Activated CD4-positive, alpha-beta T cell treated with anti-CD3 and anti-CD28 coated beads, Interleukin-2, Interleukin-6, amounts not matched to agents 100 ng/mL and 50 ng/mL, durations not matched to agents 16 hours and 8 hours (primary cell): ENCODE measurements at places on chromosomes 2 and 18.

- no peak for DNase-seq
These were observed 106.2 kb downstream of the SPOPL start for GRCh38 chr2:138607746-138608145.

DNA sequence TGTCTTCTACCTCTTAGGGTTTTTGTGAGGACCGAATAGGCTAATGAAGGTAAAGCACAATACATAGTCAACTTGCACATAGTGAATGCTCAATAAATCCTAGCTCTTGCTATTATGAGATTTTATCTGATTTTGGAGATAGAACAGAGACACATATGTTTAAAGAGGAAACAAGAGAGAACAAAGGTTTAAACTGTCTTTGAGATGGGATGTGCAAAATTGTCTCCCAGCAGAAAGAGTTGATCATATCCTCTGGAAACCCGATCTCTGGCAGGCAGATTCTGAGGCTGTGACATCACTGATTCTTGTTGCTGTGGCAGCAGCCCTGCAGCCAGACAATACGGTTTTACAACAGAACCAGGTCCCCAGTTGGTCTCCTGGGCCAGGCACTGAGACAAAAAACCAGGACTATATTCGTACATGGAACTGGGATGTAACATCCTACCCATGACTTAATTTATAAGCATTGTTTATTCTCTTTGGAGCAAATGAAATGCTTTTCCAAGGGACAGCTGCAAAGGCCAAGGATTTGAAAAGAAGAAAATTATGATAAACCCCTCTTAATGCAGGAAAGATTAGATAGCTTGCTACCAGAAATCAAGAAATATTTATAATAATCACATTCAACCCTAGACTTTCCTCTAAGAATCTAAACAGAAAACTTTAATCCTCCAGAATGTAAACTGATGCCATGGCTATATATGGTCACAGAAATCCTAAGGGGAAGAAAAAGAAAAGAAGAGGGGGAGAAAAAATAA lies 80.2 kb downstream of the SLC8A1 start:
- no peak for DNase-seq

DNA sequence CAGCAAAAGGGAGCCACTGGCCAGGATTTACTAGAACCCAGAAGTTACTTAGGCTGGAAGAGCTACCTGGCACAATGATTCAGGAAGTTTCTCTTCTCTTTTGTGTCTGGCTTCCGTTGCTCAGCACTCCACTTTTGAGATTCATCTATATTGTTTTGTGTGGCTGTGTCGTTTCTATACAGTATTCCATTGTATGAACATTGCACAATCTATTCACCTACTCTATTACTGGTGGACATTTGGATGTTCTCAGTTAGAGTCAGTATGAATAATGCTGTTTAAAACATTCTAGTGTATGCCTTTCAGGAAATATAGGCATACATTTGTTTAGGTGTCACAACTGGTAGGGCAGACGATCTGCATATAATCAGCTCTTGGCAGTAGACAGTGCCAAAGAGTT lies 36.3 kb upstream of the EPHA4 start:
- DNase-seq = no peak

DNA sequence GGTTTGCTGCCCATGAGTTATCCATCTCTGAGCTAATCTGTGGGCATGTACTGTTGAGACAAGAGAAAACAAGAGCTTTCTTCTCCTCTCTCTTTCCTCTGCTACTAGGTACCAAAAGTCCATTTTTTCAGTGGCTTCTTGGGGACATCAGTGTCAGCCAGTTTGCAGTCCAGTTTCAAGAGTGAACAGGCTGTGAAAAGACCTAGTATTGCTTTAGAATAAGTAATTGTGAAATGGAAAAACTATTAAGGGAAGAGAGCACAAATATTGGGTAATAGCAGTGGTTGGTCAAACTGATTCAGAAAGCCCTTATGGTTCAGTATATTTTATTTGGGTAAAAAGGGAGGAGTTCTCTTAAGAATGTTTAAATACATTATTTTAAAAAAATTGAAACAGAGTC lies 33.0 kb upstream of the MEP1B start:
- DNase-seq = no peak

- DNase-seq = no peak
These were observed 4.9 kb upstream of the AGFG1 start for GRCh38 chr2:227466887-227467600.

DNA sequence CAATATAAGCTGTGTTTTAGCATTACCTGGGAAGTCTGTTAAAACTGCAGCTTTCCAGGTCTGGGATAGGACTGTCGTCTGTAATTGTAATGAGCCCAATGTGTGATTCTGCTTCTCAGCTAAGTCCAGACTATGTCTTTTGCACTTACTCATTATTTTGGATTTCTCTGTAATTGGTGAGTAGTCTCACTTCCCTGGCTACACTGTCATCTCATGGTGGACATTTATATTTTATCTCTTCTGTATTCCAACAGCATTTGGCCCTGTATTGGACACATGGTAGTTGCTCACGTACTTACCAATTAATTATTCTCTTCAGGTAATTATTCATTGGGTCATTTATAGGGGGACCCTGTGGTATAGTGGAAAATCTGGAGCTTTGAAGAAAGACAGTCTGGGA lies 28.0 kb downstream of the LHCGR start:
- no peak for DNase-seq

GRCh38 chr18:4639628-4640310 lies 184.7 kb upstream of the DLGAP1 start:
- no peak for DNase-seq

GRCh38 chr2:29450596-29451222 lies 335.5 kb downstream of the CLIP4 start:
- DNase-seq = no peak

DNA sequence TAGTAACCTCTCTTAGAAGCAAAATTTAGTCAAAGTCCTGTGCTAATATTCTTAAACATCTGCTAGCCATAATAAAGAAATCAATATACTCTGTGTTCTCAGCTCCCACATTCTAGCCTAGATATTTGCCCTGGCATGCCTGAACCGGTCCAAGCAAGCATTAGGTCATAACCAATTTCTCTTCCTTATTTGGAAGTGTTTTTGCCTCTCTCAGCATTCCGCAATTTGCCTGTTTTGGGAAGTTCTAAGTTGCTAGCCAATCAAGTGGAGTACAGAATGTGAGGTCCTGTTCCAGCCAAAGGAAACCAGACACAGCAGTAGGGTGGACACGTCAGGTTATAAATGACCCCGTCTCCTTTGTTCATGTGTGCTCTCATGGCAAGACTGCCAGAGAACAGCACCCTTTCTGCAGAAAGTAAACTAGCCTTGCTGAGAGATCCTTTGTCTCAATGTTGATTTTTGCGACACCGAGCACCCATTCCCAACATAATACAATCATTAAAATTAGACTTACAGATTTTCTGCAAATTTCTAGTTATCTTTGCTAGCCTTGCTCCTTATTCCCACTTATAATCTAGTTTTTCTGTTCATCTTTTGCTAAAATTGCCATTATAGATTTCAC lies 13.0 kb upstream of the SULT1C4 start:
- DNase-seq = no peak

- DNase-seq = no peak
These were observed 201.9 kb upstream of the CCDC150 start for GRCh38 chr2:196437626-196438025.

- DNase-seq = no peak
These were observed 143.2 kb upstream of the KYNU start for GRCh38 chr2:142734231-142734630.

DNA sequence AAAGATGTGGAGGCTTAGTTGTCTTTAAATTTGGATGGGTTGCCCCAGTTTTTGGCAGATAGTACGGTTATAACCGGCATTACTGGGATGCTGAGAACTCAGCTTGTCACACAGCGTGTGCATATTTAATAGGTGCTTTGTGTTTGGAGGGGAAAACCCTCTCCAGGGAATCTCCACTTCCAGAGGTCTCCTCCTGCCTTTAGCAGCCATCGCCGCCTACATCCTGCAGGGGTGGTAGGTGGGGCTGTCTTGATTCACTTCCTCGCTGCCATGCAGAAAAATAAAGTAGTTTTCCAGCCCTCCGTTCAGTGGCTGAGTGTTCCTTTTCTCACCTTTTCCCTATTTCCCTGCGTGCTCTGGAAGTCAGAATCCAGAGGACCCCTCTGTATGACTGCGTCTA lies 76.4 kb downstream of the ITGB1BP1 start:
- DNase-seq = no peak

DNA sequence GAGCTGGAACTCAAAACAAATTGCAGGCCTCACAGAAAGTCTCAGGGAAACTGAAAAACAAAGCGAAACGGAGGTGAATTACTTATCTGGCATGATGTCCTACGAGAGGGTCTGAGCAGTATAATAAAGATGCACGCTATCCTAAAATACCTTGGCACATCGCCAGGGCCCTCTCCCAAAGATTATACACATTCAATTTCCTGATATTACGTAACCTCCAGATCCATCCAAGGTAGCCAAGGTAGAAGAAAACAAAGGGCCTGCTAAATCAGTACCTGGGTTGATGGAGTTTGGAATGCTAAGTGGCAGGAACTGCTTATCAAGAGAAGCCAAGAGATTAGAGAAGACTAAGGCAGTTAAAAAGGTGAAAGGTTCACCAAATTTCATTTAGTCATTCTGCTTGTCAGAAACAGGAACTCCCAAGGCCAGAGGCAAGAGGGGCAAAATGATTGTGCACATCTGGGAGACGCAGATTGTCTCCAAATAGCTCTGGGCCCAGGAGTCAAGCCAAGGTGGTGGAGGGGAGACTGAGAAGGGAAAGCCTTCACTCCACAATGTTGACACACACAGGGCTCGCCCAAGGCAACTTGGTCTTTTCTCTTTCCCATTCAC lies 236.8 kb upstream of the ATP5MC3 start:
- DNase-seq = no peak

DNA sequence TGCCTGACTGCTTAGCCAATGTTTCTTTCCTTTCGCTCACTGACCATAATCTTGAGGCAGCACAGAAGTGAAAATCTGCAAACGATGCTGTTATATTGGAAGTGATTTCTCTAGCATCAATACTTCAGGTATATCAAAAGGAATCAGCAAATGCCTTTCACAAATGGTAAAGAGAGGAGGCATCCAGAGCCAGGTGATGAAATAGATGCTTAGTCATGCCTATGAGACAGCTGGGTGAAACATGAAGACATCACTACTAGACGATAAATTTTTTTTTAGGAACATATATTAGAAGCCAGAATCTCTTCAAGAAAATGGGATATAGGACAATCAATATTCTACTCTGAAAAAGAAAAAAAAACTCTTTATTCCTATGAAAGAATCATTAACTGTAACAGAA lies 249.2 kb upstream of the SLC39A10 start:
- DNase-seq = no peak

DNA sequence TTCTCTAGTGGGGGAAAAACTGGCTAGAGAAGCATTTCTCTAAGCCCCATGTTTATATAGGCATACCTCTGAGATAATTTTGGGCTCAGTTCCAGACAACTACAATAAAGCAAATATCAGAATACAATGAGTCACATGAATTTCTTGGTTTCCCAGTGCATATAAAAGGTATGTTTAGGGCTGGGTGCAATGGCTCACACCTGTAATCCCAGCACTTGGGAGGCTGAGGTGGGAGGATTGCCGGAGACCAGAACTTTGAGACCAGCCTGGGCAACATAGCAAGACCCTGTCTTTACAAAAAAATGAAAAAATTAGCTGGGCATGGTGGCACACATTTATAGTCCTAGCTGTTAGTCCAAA lies 22.2 kb downstream of the TSN start:
- DNase-seq = no peak

- DNase-seq = no peak
These were observed 64.3 kb downstream of the DNER start for GRCh38 chr2:229650059-229650458.

DNA sequence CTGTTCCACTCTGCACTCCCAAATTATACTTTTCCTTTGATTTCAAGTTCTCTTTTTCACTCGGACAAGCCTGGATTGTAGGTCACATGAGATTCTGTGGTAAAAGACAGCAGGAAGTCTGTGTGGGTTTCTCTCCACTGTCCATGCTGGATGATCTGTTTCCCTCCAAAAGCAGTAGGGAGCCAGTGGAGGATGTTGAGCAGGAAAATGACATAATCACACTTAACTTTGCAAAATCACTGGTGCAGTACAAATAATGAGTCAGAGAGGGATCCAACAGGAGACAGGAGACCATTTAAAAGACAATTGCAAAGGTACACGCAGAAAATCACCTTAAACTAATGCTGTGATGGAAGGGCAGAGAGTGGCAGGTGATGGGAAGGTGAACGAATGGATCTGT lies 301.3 kb downstream of the ZNF407 start:
- no peak for DNase-seq

DNA sequence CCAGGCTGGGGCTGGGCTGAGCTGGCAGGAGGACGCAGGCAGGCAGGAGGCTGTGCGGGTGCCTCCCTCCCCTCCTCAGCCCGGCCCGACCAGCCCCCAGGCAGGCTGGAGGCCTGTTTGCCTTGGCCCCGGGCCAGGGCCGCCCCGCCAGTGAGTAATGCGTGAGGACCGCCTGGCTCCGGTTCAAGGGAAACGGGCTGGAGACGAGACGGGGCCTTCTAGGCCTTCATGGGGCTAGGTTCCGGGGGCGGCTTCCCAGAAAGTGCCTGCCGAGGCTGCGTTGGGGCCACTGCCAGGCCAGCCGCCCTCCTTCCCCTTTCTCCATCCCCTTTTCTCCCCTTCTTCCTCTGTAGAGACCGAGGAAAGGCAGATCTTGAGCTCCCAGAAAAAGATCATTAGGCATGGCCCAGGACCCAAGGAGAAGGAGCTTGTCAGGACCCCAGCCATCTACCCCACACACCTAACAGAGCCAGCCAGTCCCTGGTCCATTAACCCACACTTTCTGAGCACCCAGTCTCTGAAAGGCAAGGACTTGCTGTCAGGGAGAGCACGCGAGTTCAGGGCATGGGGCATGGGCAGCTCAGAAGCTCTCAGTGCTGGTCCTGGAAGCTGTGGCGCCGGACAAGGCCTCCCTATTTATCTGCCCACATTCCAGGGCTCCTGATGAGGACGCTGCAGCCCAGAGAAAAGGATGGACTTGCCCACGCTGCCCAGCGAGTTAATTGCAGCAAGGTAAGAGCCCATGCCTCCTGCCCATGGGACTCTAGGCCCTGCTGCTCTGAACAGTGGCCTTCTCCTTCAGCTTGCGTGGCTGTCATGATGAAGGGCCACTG lies 48.5 kb downstream of the SMAD7 start:
- DNase-seq = no peak

DNA sequence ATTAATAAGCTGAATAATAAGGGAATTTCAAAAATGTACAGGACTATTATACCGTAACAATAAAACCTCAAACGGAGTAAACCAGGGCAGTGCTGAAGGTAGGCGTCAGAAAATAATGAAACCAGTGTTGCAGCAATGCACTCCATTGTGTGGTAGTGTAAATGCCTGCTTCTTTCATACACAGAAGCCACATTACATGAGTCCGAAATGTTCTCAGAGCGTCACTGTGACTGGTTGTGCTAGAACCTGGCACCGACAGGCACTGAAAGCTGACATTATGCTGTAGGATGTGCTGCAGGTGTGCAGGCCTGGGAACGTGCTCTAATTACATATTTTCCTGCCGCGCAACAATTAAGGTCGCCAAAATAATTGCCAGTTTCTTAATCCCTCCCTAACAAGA lies 53.3 kb downstream of the ZEB2 start:
- DNase-seq = no peak

- DNase-seq = no peak
These were observed 105.9 kb downstream of the SEPTIN10 start for GRCh38 chr2:109507828-109508227.

DNA sequence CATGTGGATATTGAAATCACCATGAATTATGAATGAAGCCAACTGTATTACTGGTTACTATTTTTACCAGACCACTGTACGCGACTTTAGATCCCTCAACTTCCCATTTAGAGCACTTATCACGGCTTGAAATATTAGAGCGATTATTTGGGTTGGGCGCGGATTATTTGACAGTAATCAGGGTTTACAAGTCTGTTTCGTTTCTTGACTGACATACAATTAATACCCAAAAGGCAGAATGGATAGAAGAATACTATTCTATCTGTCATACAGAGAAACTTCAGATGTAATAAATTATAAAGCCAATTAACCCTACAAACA lies 496 bp upstream of the NAPG start:
- no peak for DNase-seq
